ENCODE measurements at places on chromosomes 4 and X. TPM values are rescaled to one million over a fixed set of nuclear protein-coding genes. Genes with fewer than 3 reads are reported as not detected.

The MAGEA6 gene
- not detected for total RNA-seq

The F8A2 gene
- total RNA-seq = not detected

The TTC29 gene
- total RNA-seq = 0.66 TPM

The TEX13C gene
- not detected for total RNA-seq

The IL2RG gene
- not detected for total RNA-seq

The UGT2B10 gene
- total RNA-seq = not detected

The SPRY1 gene
- total RNA-seq = 1.9 TPM

The FDCSP gene
- not detected for total RNA-seq

The CCDC110 gene
- 2.0 TPM for total RNA-seq

The EGF gene
- total RNA-seq = 1.3 TPM

The LRCH2 gene
- total RNA-seq = 15.8 TPM
